ENCODE measurements at places on chromosomes 7 and 10. TPM values are rescaled to one million over a fixed set of nuclear protein-coding genes. Genes with fewer than 3 reads are reported as not detected.

- H3K27ac ChIP-seq, result no peak overlapping the region
- no peak overlapping the region for H3K4me3 ChIP-seq
- H3K27me3 ChIP-seq, result no peaks in the 10 kb centered on the region
These were observed 2.5 kb downstream of the ACTR3B start for GRCh38 chr7:152762056-152762455.

DNA sequence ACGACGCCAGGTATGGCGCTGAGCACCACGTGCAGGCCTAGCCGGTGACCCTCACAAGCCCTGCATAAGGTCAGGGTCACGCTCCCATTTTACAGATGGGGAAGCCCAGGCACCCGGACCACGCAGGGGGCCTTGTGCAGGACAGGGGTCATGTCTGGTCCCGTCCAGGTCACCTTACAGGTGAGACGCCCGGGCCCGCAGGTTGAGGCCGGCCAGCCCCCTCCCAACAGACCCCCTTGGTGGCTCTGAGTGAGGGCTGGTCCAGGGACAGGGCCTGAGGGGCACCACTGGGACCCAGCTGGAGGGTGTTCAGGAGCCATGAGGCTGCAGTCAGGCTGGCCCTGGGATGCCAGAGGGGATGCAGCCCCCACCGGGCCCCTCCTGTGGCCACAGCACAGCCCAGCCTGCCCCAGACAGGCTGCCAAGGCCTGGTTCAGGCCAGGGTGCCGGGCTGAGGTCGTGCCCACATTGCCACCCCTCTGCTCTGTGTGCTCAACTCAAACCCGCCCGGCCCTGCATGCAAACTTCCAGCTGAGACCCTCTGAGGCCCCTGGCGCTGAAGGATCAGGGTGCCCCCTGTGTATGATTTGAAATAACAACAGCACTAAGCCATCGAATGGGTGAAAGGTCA lies 69.0 kb downstream of the PWWP2B start:
- no peak for DNase-seq
- H3K4me3 ChIP-seq, result no peak overlapping the region
- peak overlapping the region; percentile 92 for H3K27ac ChIP-seq
- no peaks in the 10 kb centered on the region for H3K36me3 ChIP-seq
- peaks cover 96% of the 10 kb centered on the region for H3K4me1 ChIP-seq

DNA sequence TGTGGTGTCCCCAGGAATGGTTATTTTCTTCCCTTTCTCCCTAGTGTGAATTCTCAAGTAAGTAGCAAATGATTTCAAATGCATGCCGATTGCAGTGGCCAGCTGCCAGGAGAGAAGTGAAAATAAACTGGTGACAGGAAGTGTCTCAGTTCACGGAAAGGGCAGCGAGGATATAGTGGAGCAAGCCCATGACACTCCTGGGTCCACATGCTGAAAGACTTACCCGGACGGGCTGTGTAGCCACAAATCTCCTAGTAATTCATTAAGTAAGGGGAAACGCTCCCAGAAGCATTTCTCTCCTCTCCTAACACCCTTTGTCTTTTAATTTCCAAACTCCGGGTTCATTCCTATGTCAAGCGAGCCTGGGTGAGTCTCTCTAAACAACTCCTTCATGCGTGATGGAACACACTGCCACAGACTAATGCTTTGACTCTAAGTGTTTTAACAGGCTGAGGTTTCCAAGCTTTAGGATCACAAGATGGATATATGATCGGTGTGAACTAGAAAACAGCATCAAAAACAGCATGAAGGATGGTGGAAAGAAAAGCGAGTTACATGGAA lies 125.6 kb downstream of the CYP26A1 start:
- no peak for DNase-seq
- H3K36me3 ChIP-seq, result no peaks in the 10 kb centered on the region
- no peak overlapping the region for H3K27ac ChIP-seq
- H3K4me3 ChIP-seq, result no peak overlapping the region
- H3K27me3 ChIP-seq, result no peaks in the 10 kb centered on the region

LEP gene
- not detected for total RNA-seq

All from Karpas-422 (cell line).